Activated T-cell treated with anti-CD3 and anti-CD28 coated beads for 4 hours (primary cell): ENCODE measurements at places on chromosomes 6 and 20.

DNA sequence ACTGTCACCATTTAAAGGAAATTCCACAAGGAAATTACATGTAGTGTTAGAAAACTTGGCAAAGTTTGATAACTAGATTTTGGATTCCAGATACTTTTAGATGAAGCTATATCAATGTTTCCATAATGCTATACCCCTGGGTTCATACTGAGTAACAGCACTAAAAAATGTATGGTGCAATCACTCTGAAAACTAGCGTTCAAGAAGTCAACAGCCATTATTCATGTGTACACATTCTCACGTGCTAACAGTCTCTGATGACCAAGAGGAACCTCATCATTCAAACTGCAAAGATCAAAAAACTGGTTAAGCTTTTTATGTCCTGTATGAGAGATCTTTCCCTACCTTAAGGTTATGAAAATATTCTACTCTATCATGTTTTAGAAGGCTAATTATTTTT lies 197.6 kb downstream of the GMDS start:
- DNase-seq, result no peak

DNA sequence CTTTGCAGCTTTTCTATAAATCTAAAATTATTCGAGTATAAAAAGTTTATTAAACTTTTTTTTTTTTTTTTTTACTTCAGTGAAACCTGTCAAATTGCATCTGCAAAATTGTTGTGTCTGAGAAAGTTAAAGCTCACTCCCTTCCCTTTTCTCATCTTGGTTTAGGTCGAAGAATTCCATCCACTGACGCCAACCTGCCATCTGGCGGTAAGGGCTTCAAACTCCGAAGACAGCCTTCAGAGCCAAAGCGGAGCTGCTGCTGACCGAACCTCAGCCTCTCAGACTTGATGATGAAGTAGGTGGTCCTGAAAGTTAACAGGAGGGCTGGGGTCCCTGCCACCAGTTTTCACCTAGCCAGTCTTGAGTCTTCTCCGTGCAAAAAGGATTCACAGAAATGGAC lies 29.6 kb upstream of the VAPB start:
- DNase-seq, result no peak

DNA sequence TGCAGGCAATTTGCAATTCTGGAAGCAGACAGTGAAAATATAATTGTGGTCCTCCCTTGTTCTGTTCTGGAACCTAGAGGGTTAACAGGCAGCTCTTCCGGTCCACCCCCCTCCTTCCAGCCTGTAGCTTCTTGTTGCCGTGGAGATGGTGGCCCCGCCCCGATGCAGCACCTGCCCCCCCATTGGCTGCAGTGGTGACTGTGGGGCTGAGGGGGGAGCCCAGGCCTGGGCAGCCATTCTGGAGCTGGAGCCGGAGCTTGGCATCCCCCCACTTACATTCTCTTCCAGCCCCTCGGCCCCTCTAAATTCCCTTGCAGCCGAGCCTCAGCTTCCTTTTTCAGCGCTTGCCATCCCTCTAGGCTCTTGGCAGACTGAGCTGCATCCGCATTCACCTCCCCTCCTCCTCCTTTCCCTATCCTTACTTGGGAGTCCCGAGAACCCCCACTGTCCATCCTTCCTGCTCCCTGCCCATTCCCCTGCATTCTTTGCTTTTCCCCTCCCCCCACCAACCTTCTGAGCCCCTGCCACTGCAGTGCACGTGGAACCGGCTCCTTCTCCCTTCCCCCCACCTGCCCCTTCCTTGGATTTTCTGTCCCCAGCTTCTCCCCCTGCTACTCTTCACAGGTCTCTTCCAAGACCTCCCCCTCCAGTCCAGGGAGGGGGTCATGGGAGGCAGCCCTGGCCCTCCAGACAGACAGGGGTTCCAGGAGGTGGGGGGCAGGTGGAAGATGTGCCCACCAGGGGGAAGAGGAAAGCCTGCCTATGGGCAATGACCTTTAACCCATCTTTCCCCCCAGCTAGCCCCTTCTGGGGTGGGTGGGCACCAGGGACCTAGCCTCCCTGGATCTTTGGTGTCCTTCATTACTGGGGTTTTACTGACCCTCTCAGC lies 11.4 kb downstream of the SYNGAP1 start:
- peak; percentile 61 for DNase-seq

DNA sequence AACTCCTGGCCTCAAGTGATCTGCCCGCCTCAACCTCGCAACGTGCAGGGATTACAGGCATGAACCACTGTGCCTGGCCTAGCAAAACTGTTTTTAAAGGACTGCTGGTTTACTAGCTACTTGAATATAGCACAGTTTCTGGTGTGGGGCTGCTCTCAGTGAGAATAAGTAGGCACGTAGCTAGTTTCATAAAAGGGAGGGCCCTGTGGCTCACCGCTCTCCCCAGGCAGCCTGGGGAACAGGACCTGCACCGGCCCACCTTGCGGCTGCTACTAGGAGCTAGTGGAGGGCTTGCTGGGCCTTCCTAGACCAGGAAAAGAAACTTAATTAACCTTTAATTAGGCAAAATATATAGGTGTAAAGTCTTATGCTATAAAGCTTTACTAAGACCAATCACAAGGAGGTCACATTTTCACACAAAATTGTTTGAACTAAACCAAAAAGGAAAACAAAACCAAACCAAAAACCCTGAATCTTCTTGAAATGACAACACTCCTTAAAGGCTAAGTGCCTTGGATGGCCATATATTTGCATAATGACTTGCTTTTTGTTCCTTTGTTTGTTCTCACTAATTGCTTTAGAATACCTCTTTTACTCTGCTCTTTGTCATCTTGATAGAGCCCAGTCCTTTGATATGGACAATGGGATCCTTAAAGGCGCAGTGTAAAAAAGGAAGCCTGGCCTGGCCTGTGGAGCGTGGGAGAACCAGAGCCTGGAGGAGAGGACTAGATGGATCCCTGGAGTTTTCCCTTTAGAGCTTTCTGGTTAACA lies 69.5 kb upstream of the SAMD5 start:
- DNase-seq, result no peak

DNA sequence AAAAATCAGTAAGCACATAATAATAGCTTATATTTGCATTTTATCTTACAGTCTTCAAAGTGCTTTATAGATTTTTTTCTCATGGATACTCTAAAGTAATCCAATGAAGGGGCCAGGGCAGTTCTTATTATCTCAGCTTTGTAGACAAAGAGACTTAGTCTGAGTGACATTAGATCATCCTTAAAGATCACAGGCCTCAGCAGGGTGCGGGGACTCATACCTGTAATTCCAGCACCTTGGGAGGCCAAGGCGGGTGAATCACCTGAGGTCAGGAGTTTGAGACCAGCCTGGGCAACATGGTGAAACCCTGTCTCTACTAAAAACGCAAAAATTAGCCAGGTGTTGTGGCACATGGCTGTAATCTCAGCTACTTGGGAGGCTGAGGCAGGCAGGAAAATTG lies 14.5 kb downstream of the FERMT1 start:
- DNase-seq, result no peak

DNA sequence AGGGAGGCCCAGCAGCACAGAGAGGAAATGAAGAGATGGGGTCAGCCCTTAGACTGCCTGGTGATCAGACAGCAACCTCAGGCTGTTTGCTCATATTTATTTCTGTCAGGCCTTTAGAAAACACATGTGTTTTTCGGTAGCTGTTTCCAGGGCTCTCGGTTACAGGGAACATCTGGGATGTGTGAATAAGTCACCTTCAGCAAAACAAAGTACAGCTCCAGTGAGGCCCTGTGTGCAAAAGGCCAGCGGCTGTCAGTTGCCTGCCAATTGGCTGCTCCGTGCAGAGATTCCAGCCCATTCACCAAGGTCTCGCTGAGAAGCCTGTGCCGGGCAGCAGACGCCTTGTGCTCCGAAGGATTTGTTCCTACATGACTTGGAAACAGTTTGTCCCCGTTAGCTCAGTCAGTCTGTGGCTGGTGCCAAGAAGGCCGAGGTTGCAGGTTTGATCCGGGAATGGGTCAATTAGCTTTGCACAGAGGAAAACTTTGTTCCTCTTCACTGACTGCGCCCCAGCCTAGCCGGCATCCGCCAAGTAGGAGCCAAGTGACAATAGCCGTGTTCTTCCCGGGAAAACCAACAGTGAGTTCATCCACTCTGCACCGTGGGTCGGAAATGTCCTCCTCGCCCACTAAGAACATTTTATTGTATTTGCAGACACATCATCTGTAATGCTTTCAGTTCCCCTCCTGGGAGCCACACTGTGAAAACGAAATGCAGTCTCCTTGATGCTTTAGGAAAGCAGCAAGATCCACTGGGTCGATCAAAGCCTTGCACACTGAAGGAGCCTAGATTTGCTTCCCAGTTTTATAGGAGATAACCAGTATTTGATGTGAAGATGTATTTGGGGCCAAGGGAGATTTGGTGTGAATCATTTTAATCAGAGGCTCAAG lies 315.4 kb upstream of the CDYL start:
- no peak for DNase-seq

GRCh38 chr6:16999491-17000436 lies 102.1 kb upstream of the STMND1 start:
- no peak for DNase-seq

- DNase-seq, result no peak
Measured at GRCh38 chr6:162187168-162187935, 540.2 kb downstream of the PRKN start.

- no peak for DNase-seq
Measured at GRCh38 chr20:39576771-39577170, 614.6 kb downstream of the DHX35 start.

DNA sequence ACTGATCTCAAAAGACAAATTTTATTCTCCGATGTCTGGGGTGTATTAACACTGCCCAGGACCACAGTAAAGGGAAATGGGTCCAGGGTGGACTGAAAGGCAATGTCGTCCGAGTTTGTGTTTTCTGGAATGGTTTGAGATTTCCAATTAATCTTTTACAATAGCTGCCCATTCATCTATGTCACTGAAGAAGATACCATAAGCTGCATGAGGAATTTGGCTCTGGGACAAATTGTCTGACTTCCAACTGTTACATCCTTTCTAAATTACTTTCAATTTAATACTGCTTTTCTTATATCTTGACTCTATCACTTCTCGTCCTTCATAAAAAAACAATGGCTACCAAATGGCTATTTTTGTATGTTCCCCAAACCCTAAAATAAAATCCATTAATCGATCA lies 130.7 kb upstream of the KCNK16 start:
- no peak for DNase-seq

DNA sequence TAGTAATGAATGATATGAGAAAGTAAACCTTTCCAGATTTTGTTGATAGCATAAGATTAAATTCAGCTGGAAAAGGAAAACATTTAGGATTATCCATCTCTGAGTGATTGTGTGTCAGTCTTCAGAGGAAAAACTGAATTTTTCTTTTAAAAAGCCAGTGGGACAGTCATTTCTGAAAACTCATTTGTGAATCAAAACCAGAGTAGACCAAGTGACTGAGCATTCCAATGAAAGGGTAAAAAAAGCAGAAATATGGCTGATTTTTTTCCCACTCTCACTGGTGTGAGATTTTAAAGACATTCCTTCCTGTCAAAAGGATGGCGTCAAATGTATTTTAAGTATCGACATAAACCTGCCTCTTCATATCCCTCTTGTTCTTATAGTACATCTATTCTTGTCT lies 214.0 kb downstream of the GMPR start:
- DNase-seq, result no peak

DNA sequence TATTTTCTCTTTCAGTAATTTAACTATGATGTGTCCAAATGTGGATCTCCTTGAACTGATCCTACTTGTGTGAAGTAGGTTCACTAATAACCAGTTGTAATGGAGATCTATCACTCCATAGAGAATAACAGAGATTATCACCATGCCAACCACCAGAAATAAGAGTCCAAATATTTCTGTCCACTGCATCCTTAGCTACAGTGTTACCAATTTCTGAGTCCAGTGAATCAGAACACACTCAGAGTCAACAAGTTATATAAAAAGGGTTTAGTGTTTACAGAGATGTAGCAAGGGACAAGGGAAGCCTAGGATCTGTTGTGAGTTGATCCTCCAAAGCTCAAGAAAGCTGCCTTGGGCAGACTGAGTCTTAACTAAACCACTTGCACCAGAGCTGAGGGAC lies 882.8 kb downstream of the TBC1D32 start:
- no peak for DNase-seq

GRCh38 chr20:2485661-2486060 lies 15.1 kb upstream of the SNRPB start:
- DNase-seq, result no peak

GRCh38 chr6:4929097-4929718 lies 74.6 kb downstream of the RPP40 start:
- no peak for DNase-seq

DNA sequence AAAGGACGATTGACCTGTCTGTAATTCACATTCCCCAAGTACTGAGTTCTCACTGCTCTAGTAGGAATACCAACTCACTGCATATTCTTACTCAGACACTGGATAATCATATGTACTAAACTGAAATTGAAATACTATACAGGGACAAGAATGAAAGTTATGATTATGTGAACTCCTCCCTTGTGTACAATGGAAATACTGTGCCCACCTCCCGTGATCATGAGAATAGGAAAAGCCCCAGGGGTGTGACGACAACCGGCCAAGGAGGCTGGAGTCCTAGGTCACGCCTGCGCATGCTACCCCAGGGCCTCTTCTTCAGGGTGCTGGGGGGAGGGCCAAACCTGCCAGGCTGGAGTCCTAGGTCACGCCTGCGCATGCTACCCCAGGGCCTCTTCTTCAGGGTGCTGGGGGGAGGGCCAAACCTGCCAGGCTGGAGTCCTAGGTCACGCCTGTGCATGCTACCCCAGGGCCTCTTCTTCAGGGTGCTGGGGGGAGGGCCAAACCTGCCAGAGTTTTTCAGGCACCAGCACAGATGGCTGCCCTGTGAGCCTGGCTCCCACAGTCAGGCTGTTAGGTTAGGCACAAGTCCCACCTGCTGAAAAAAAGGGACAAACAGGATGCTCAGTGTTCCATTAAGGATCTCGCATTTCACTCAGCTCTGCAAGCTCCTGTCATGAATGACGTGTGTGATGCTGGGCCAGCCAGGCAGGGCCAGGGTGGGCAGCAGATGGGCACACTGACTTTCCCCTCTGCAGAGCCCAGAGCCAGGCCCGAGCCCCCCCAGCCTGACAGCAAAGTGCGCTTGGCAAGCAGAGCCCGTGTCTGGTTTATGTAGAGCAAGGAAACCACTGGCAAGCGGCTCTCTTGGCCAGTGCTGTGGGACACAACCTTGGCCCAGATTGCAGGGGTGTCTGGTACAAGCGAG lies 107.7 kb downstream of the FOXF2 start:
- no peak for DNase-seq

GRCh38 chr6:6235786-6236185 lies 84.7 kb downstream of the F13A1 start:
- no peak for DNase-seq

- no peak for DNase-seq
Measured at GRCh38 chr6:83311231-83311630, 118.1 kb downstream of the RWDD2A start.
